ENCODE measurements at places on chromosomes 4 and X.

- DNase-seq = no peak
Observed at GRCh38 chrX:39409246-39409917, 608.1 kb downstream of the MID1IP1 start.

GRCh38 chrX:39936886-39937770, 160.6 kb downstream of the BCOR start:
- DNase-seq = no peak

DNA sequence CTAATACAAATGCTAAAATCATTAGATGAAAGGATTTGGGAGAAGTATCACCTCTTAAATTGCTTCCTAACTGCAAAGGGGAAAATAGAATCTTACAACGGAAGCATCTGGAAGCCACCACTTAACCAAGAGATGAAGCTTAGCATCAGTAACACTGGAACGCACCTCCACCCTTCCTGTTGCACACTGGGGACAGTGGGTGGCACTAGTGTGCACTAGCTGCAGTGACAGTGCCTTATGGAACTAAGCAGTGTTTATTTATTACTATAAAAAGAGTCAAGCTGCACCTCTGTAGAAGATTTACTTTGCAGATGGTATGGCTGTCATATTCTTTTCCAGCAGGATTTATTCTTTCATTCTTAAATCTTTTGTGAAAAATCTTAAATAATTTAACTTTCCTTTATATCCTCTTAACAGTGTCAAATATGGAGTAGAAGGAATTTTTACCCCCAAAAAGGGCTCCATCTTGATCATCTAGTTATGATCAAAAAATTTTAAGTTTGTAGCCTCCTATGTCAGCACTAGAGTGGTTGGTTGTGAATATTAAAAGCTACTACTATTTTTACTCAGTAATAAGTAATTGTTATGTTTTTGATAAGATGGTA, 76.7 kb downstream of the SCD5 start:
- DNase-seq = no peak

- no peak for DNase-seq
Observed at GRCh38 chrX:108285356-108285755, 152.9 kb downstream of the COL4A6 start.

GRCh38 chr4:77154065-77154464, 2.9 kb upstream of the CCNG2 start:
- no peak for DNase-seq

GRCh38 chr4:67437974-67438713, 107.2 kb downstream of the CENPC start:
- DNase-seq = no peak

- no peak for DNase-seq
Observed at GRCh38 chr4:174673865-174674264, 151.6 kb upstream of the HPGD start.

- DNase-seq = no peak
Observed at GRCh38 chr4:39096847-39097246, 34.8 kb downstream of the KLHL5 start.

DNA sequence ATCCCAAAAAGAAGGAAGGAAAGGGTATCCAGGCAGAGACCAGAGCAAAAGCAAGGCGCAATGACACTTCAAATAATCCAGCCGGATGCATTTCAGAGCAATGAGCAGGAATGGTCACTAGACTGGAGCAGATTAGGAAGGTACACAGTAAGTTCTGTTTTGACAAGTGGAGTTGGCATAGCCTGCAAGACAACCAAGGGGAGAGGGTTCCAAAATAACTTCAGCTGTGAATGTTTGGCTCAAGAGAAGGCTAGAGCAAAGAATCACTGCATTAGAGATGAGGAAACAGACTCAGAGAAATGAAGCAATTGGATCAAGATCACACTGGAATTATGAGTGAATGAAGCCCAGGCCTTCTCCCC, 90.0 kb upstream of the EGFL6 start:
- no peak for DNase-seq

DNA sequence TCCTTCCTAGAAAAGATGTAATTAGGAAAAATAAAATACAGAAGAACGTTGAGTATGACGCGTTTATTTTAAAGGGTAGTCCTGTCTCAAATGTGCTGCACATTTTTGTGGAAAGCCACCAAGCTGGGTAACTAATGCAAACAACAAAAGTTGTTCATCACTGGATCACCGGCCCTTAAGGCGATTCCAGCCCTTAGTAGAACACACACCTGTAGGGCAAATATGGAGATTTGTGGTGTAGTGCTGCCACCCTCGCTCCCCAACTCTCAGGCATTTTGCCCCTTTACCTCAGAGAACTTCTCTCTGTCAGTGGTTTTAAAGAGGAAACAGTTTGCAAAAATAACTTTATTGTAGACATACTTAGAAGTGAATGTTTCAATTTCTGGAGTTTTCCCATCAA, 1.9 kb downstream of the TBL1X start:
- no peak for DNase-seq

- no peak for DNase-seq
Observed at GRCh38 chr4:79747252-79747651, 325.8 kb downstream of the ANTXR2 start.

DNA sequence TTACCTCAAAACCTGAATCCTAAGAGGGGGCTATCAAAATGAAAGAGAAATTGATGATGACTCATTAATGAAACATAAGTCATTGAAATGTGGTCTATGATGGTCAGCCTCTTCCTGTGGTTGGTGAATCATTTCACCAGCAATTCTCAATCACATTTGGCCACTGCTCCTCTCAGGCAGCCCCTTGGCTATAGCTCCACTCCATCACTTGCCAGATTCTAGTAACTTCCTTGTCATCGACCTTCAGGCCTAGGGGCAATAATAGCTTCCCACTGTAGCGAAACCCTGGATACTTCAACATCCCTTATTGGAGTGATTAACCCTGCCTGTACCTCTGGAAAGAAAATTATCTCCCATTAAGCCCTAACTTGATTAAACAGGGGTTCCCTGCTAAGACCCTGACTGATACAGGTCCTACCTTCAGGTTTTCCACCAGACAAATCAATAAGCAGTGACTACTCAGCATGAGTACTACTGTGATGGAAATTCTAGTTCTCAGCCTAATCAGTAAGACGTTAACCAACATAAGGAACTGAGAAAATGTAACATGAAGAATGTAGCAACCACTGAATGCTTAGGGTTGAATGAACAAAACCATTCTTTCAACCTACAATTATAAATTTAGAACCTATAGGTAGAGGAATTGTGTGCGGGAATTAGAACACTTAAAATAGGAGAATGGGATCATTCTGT, 30.4 kb downstream of the ADH7 start:
- DNase-seq = no peak

DNA sequence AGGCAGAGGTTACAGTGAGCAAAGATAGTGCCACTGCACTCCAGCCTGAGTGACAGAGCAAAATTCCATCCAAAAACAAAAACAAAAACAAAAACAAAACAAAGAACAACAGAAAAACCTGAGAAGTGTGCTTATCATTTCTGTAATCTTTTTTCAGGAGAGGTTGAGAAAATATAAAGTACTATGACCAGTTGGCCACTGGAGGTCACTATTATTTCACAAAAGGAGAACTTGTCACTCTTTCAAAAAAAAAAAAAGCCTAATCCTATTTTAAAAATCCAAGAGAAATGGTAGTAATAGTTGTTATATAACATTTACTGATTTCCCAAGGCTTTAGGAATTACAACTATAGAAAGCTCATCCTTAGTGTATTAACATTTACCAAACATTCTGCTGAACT, 24.9 kb upstream of the RNF150 start:
- no peak for DNase-seq

- no peak for DNase-seq
Observed at GRCh38 chr4:94571715-94572114, 120.0 kb downstream of the PDLIM5 start.

DNA sequence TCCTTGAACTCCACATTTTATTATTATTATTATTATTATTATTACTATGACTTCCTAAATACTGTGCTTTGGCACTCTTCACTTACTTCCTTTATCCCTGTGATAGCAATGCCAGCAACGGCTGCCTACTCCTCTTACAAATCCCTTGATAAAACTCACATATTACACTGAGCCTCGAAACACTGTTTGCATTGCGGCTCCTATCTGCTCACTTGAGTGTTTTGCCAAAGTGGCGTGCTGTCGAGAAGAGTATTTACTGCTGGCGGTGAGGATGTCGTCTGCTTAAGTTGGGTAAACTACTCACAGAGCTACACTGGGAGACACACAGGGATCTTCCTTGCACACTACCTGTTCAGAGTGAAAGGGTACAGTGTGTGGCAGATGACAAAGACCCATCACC, 143.4 kb upstream of the VCX3A start:
- no peak for DNase-seq

DNA sequence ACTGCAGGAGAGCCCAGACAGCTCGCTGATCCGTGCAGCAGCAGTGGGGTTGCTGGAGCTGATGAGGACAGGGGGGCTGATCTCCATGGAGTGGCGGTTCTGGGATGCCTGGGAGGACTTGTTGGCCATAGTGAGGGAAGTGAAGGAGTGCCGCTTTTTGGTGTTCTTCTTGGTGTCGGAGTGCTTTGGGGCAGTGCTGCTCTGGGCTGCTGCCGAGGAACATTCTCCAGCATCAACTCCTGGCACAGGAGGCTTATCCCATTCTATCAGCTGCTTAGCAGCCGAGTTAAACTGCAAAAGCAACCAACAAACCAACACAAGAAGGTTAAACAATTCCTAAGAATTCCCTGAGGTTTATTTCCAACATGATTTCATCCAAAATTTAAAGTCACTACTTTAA, 126.3 kb upstream of the CBR4 start:
- DNase-seq = no peak

DNA sequence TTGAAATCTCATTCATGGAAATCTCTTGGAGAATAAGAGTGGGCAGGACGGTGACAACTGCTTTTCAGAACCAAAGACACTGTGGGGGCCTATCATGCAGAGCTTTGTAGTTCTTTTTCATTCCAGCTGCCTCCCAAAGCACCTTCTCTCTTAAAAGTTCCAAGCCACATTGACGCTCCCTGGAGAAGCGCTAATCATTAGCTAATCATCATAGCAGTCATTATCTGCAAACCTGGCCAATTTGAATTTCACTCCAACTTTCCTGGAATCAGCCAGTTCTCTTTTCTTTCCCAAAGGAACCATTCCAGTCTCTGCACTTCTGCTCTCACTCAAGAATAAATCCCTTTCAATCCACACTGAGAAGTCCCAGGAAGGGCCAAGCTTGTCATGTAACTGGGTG, 1144.1 kb upstream of the IGFBP7 start:
- no peak for DNase-seq

GRCh38 chr4:155478336-155478835, 101.6 kb upstream of the MAP9 start:
- DNase-seq = no peak

GRCh38 chrX:20670611-20671010, 403.9 kb upstream of the RPS6KA3 start:
- no peak for DNase-seq

DNA sequence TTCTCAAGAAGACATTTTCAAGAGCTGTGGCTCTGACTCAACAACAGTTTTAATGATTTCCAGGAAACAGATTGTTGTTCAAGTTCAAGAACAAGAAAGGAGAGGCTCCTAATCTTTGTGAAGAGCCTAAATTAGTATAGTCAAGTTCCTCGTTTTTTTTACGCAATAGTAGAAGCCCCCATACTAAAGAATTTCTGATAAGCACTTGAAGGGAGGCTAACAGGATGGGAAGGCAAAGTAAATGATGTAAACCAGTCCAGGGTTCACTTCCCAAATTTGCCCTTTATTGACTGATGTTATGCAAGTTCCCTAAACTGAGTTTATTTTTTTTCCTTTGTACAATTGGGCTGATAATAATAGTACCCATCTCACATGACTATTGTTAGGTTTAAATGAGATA, 178.2 kb downstream of the RTL9 start:
- DNase-seq = no peak

GRCh38 chrX:151792505-151792904, 58.0 kb downstream of the CNGA2 start:
- DNase-seq = no peak

DNA sequence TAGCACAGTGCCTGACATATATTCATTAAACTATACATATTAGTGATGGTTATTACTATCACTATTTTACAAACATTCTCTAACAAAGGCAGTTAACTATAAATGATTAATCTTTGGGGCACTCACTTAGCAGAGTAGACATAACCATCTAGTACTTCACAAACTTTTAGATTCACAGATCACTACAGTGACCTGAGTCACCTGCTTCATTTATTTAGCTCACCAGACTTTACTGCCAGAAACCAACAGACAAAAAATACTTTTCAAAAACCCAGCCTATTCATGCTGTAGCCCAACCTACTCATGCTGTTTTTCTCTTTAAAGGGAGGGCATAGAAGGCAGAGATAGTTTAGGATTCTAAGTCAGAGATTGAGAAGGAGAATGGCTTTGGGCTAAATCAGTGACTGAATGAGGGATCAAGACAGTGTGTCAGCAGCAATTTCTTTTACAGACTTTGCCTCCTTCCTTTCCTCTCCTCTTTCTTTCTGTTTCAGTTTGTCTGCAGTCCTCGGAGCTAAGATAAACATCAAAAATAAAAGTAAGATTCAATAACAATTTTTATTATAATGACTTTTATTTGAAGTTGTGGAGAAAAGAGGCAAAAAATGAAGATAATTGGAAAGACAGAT, 34.7 kb upstream of the PDE5A start:
- DNase-seq = no peak

DNA sequence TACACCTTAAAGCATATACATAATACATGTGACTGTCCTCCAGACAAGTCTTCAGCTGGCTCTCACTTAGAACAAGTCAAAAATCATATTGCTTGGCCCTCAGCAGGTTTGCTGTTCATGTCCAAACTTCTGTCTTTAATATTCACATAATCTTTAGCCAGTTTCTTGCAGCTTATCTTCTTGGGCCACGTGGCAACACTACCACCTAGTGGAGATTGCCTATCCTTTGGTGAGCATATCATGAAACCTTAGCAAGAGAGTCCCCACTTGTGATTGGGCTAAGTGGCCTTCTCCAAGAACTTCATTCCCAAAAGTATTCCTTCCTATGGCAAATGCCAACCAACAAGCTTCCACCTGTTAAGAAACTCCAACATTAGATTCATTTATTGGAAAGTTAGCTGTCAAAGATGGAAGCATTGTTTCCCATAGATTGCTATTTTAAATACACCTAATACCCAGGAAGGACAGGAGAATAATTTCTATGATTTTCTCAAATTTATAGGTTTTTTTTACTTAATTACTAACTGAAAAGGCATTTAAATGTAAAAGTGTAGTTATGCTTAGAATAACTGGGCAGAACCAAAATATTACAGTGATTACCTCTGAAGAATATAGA, 231.9 kb upstream of the INTU start:
- DNase-seq = no peak

GRCh38 chrX:44435047-44435446, 91.6 kb upstream of the EFHC2 start:
- DNase-seq = no peak

- no peak for DNase-seq
Observed at GRCh38 chr4:4643306-4643705, 101.5 kb upstream of the STX18 start.

- no peak for DNase-seq
Observed at GRCh38 chr4:25417014-25417413, 40.0 kb downstream of the ANAPC4 start.

DNA sequence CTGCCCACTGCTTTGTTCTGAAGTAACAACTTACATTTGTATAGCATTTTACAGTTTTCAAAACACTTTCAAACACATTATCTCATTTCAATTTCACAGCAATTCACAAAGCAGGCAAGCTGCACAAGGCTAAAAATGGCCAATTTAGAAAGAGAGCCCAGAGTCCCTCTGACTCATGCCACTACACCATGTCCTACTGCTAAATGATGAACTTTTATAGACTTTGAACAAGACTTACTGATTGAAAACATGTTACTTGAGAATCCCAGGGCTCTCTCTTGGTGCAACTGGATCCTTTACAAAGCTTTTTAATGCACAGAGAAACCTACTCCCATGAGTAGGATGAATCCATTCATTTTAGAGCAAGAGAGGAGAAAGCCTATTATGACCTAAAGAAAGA, 5.8 kb upstream of the G3BP2 start:
- DNase-seq = no peak

Measured in activated gamma-delta T cell treated with anti-CD3 and anti-CD28 coated beads, Interleukin-2, amount 50 U/mL, for 16 hours (primary cell).